ENCODE measurements at places on chromosomes 1 and 21.

DNA sequence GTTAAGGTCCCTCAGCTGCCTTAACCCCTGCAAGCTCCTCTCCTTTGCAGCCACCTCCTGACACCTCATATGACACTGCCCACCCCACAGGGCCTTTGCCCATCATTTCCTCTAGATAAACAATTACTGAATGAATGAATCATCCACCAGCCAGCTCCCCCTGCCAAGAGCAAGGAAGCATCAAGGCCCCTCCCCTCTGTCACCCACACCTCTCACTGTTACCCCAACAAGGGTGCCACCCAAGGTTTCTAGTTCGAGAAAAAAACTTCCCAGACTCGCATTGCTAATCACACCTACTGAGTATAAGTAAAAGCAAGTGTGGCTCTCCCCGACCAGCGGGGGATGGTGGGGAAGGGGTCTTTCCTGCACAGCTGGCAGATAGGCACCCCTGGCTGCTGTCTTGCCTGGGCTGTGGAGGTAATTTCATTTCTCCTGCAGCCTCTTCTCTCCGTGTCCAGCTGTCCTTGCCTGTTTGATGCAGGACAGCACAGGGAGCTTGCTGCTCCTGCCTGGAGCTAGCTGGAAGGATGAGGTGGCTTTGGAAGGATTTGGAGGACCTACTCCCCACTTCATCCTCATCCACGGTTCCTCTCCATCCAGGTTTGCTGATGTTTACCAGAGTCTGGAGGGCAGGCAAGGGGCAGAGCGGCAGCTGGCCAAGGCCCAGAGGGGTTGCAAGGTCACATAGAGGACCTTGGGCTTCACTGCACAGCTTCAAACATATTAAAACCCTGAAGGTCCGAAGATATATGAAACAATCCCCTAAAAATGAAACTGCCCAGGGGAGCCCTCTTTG is 33.1 kb upstream of the LBR start:
- peak; percentile 72 for DNase-seq

DNA sequence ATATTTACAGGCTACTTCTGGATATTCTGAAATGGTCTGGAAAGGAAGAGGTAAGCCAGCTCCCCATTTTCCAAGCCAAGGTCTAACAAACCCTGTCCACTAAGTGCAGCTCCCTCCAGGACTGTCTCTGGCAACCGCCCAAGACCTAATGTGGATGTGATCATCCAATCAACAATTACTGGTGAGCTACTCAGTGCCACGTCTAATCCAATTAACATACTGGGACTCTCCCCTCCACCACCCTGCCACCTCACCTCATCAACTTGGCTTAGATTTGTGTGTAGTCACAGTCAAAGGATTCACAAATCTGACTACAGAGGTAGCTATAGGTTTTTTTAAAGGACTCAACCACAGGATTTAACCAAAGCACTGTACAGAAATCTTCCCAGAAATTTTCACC is 25.4 kb upstream of the S100A7 start:
- DNase-seq, result no peak

DNA sequence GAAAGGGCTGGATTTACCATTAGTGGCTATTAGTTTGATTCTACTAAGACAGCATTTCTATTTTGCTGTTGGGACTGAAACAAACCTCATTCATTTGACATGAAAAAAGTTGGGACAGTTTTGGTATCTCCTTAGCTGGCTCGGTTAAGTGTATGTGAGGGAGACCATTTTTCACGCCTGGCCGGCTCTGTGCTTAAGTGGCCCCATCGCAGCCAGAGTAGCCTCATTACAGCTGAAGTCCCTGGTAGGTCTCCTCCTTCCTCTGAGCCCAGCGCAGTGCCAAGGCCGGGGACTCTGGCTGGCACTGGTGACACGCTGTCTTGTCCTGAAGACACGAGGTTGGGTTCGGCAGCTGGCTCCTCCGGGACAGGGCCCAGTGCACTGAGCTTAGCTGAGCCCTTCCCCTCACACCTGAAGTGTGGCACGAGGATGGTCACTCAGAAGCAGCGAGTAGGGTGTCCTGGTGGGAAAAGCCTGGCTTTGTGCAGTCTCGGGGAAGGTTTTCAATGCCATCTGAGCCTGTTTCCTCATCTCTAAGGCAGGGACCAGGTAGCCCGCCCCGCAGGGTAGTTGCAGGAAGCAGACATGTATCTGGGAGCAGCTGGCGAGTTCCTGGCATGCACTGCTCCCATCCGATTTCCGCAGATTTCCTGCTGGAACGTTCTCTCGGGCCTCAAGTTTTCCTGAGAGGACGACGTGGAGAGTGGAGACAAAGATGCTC is 196.5 kb downstream of the DYRK1A start:
- no peak for DNase-seq

DNA sequence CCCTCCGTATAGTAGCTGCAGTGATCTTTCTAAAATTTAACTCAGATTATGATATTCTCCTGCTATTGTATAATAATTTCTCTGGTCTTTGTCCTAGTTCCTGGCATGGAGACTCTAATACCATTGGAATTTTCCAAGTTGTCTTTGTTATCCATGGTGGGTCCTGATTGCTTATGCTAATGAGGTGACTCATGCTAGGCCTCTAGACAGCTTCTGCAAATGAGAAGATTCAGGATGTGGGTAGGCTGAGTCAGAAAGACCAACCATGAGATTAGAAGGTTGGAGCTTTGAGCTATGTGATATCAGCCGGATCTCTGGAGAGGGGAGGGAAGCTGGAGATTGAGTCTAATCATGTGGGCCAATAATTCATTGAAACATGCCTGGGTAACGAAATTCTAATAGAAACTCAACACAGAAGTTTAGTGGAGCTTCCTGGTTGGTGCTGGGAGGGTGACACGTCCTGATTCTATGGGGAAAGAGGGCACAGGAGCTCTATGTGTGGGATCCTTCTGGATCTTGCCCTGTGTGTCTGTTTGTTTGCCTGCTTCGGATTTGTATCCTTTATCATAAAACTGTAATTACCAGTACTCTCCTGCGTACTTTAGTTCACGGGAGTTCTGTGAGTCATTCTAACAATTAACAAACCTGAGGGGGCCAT is 73.2 kb upstream of the CNIH3 start:
- DNase-seq, result peak; percentile 98

GRCh38 chr1:219125342-219125741 is 48.3 kb upstream of the LYPLAL1 start:
- no peak for DNase-seq

GRCh38 chr1:153434746-153435455 is 18.6 kb downstream of the S100A7A start:
- DNase-seq, result no peak

DNA sequence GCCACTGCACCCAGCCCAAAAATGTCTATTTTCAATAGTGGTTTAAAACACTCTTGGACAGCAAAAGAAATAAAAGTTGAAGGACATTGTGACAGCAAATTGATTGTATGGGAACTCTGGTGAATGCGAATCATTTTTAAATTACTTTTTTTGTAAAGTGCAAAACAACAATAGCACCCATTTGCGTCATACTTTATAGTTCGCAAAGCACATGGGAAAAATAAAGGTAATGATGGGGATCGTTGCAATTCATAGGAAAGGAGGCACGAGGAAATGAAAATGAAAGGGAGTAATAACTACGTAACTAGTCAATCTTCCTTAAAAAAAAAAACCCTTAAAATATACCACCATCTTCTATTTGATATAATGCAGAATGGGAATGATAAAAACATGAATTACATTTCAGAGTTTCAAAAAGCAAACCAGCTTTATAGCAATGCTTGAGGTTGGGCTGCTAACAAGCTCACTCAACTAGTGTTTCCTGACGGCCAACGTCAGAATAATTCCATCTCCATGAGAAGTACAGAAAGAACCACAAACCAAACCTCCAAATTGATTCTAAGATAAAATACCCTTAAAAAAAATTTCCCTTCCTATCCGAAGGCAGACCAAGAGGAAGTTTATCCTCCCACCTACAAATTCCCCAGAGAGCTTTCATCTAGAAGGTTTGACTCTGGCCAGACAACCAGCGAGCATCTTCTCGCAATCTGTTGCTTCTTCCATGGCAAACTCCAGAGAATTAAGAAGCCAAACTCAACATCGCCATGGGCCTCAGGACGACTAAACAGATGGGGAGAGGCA is at the start of gene EDARADD:
TSS of gene EDARADD (plus strand) at position 606 of the 801 bp plus-strand sequence. CDS start at position 765, 159 bp downstream.
- peak; percentile 20 for DNase-seq

- DNase-seq, result no peak
These were observed 81.0 kb upstream of the VAV3 start for GRCh38 chr1:108046026-108046425.

DNA sequence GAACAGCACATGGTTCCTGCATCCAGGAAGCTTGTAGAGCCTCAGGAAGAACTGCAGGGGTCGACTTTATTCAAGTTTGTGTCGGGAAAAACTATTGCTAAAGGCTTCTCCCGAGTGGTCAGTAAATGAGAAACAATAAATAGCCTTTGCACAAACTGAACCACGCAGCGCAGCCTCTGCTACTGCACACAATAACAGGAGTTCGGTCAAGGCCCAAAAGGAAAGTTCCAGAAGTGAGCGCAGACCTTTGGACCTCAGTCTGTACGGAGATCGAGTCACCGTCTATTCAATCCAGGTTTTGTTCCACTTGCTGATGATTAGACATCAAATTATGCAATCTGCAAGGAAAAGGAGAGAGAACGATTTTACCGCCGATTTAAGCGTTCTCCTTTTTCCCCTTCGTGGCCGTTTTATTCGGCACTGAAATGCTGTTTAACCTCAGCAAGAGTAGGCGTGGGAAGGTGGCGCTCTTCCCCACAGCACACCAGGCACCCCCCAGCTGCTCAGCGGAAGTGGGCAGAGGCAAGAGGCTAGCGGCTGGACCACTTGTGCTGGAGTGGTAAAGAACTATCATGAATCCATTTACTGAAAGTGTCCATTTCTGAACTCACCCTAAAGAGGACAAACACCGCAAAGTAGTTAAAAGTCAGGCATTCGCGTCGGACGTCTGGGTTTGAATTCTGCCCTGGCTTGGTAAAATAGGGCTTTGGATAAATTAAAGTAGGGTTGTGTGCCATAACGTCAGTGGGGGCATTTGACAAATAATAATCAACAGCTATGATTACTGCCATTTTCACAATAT is 6.1 kb upstream of the LHX8 start:
- DNase-seq, result no peak

- peak; percentile 28 for DNase-seq
These were observed 133.4 kb downstream of the SYT2 start for GRCh38 chr1:202576816-202577215.

DNA sequence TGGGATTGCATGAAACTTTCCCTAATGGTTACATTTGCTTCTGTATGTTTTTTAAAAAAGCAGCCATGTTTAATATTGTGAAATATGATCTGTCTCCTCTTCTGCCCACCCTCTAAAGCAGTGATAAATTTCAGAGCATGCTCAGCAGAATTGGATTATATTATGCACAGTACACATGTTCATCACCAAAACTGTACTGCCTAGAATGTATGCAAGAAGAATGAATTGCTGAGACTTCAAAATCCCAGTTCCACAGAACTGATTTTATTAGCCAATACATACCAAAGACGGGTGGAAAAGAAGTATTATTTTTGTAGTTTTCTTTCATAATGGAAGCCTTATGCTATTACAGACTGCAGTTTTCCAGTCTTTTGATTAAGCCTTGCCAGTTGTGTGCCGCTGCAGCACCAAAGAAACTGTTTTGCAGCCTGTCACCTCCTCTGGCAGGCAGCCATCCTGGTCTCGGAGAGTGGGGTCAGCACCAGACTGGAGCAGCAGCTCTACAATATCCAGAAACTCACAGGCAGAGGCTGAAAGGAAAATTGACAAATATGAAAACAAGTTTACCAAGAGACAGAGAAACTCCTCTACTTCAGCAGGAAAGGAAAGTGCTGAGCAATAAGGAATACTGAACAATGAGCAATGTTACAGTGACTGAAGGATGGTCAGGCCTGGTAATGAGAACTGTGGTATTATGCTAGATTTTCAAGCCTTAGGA is 58.1 kb downstream of the LHX4 start:
- DNase-seq, result no peak
